Astrocyte of the cerebellum (primary cell): ENCODE measurements at places on chromosomes 7 and 10.

- DNase-seq, result no peak
Measured at GRCh38 chr7:151503902-151504714, 15.6 kb downstream of the RHEB start.

GRCh38 chr10:52533986-52534385 lies 219.9 kb downstream of the DKK1 start:
- DNase-seq, result no peak

DNA sequence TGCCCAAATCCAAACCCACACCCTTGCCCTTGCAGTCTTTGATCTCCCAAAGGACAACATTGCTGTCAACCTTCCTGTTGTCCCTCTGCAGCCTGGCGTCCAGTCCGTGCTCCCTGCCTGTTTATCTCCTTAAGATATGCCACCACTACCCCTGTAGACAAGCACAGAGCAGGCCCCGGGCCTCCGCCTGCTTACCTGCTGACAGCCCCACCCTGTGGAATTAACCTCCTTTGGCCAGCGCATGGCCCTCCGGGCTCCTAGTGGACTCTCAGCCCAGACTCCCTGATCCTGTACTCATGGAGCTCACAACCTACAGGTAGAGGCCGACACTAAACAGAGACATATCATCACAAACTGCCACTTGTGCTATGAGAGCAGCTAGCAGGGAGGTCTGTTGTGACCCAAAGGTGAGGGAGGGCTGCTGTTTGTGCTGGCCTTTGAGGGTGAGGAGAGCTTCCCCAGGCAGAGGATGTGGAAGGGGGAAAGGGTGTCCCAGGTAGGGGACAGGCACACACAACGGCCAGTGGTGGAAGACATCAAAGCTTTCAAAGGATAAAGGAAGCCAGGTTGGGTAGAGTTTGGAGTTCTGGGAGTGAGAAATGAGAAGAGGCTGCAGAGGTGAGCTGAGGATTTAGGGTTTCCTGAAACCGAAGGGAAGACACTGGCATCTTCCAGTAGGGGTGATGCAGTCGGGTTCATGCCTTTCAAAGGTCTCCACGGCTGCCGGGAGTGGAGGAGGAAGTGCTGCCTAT lies 174.5 kb upstream of the ZMIZ1 start:
- no peak for DNase-seq

GRCh38 chr10:88555190-88555908 lies 27.8 kb downstream of the RNLS start:
- DNase-seq, result no peak

GRCh38 chr7:138519061-138519798 lies 59.2 kb downstream of the TRIM24 start:
- no peak for DNase-seq

GRCh38 chr7:73879977-73880681 lies 19.2 kb downstream of the TMEM270 start:
- no peak for DNase-seq

GRCh38 chr7:124813994-124814798 lies 48.6 kb upstream of the GPR37 start:
- no peak for DNase-seq

DNA sequence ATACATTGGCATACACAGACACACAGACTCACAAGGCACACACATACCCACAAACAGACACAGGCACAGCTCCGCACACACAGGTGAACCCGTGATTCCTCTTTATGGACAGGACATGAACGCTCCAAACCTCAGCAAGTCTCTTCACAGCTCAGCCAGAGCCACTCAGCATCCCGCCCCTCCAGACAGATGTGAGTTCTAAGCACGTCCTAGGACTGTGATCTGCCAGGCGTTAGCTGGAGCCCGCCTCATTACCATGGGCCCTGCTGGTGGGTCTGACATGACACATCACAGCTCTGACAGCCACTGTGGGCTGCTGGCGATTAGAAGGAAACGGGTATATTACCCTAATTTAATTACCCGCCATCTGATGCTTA lies 176.7 kb upstream of the PPP2R2D start:
- DNase-seq, result no peak

DNA sequence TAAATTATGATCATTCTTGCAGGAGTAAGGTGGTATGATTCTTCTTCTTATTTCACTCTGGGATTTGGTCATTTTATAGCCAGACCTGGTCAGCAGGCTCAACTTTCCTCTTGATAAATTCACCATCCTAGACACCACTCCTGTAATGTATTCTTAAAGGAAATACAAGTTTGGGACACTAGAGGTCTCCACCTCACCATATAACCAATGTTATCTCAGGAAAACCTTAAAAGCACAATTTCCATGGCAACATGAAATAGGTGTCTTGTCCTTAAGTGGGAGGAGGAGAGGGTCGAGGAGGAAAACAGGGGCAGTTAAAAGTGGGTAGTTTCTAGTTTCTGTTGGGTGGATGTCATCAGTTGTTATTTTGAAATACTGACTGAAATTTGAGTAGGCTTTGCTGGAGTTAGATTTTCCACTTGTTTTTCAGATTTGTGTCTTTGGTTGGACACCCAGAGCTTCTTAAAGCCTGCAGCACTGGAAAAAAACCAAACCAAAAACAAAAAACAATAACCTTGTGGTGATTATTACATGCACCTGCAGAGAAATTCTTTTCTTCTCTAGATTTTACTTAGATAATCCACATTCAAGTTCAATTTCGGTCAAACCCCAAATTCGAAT lies 163.1 kb downstream of the PRKCQ start:
- peak; percentile 34 for DNase-seq

GRCh38 chr7:2474813-2475677 lies 1.2 kb downstream of the GRIFIN start:
- DNase-seq, result no peak

DNA sequence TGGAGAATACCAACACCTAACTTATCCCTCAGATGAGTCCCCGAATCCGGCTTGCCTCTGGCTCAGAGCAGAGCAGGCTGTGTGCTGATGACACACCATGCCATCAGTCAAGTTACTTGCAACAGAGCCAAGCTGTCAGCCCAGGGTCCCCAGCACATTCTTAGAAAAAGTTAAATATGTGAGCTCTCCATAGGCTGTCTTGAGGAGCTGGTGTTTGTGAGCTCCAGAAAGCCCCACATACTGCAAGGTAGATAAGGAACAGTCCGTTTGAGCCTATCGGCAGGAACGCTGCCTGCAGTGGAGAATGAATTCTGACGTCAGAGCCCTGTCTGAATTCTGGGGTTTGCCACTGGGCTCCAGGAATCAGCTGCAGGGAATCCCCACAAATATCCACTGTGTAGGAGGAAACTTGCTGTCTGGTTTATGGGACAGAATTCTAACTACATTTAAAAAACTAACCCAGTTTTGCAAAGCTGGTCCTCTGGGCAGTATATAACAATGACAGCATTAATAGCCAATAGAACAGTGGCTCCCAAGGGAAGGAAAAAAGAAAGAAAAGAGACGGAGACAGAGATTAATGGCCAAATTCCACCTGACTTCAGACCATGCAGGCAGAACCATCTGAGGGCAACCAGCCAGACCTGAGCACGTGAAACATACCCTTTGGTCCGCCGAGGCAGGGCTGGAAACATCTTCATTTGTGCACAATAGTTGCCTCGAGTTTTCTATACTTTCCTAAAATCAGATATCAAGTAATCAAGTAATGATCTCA lies 3.6 kb downstream of the SFXN4 start:
- DNase-seq, result no peak

GRCh38 chr7:22805227-22805626 lies 17.4 kb downstream of the TOMM7 start:
- no peak for DNase-seq

DNA sequence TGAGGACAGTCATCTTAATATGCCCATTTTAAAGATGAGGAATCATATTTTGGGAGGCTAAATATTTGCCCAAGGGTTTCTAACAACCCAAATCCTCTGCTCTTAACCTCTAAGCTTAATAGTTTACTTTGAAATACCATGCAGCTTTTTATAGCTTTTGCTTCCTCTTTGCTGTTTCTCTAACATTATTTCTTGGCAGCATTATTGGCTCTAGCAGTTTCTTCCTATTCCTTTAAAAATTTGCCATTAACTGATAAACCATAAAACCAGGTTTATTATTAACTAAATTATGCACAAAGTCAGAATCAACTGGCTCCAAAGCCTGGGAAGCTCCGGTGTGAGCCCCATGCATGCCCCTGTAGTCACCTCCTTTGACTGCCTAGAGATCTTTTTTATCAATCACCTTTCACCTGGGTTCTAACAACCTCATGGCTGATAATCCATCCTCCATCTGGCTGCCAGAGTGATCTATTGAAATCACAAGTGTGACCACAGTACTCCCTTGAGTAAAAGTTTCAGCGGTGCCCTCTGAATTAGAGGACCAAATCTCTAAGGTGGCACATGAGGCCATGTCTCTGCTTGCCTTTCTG lies 62.4 kb downstream of the ITGB8 start:
- no peak for DNase-seq

GRCh38 chr10:76324283-76324682 lies 892.9 kb downstream of the LRMDA start:
- no peak for DNase-seq

DNA sequence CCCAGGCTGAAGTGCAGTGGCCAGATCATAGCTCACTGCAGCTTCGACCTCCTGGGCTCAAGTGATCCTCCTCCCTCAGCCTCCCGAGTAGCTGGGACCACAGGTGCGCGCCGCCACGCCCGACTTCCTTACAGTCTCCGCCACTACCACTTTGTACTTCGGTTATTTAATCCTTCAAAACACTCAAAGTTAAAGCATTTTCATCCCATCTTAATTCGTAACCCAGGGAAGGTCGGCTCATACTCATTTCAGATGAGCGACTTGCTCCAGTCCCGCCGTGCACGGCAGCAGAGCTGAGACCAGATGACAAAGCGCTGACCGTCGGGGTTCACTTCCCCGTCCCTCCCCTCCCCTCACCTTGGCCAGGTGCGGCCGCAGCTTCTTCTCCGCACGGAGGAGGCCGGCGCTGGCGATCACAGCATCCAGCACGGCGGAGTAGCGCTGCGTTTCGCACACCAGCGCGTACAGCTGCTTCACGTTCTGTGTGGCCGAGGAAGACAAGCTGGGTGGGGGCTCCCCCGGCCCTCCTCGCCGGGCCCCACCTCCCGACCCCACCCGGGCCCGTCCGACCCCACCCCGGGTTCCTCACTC lies 457 bp downstream of the NSUN5 start:
- no peak for DNase-seq

GRCh38 chr7:101529560-101529959 lies 99.5 kb downstream of the MYL10 start:
- no peak for DNase-seq

GRCh38 chr7:22572937-22573336 lies 72.9 kb upstream of the STEAP1B start:
- DNase-seq, result peak; percentile 86

GRCh38 chr7:71987200-71987767 lies 424.9 kb downstream of the CALN1 start:
- DNase-seq, result no peak

- DNase-seq, result no peak
Measured at GRCh38 chr7:50834679-50835078, 52.0 kb upstream of the GRB10 start.

- DNase-seq, result no peak
Measured at GRCh38 chr7:151684408-151685175, 164.9 kb upstream of the RHEB start.

GRCh38 chr7:136857573-136857972 lies 10.9 kb upstream of the CHRM2 start:
- peak; percentile 45 for DNase-seq

DNA sequence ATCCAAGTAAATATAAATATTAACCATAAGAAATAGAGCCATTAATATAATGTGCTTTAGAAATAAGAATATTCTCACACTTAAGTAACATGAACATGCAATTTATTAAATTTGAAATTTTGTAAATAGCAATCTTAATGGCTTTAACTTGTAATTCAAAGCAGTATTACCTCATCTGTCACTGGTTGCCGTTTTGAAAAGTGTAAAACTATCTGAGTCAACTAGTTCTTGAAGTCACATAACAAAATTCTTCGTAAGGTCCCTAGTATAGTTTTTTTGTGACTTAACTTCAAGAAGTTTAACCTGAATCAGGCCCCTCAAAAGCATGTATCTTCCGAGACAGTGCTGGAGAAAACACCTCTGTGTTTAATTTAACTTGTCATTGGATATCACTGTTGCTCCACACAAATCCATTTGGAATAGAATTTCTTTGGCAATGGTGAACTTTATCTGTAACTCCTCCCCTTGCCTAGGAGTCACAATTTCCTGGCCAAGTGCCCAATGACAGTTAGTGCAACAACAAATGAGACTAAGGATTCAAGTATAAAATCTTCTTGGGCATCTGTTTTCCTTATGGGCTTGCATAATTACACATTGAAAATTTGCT lies 47.1 kb downstream of the NT5C2 start:
- peak; percentile 55 for DNase-seq

- no peak for DNase-seq
Measured at GRCh38 chr7:90759710-90760109, 163.6 kb downstream of the CDK14 start.

DNA sequence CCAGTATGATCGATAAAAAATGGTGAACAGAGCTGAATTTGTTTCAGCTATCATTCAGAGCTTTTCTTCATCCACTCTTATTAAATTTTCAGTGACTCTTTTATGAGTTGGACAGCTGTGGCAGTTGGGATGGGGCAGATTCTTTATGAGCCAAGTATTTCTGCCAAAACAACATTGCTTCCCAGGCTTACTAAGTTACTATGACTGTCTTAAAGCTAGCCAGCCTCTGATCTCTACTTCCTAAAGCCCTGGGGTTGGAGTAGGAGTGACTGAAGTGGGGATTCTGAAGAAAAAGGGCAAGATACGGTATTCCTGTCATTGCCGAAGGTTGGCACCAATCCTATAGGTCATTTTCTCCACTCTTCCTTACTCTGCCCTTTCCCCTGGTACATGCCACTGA lies 12.7 kb downstream of the RPP30 start:
- DNase-seq, result no peak

DNA sequence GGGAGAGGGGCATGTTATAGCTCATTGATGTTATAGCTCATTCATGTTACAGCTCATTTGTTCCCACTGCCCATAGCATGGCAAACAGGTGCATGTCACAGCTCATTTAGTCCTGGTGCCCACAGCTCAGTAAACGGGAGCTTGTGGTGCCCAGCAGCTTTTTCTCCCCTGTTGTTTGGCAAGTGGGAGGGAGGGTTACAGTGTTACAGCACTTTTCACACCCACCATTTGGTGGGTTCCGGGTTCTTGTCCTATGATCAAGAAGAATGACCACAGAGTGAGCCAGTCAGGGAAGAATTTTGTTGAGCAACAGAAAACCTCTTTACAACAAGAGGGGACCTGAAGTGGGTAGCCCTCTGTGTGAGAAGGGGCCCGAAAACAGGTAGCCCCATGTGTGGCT lies 162.8 kb upstream of the CSTF2T start:
- no peak for DNase-seq

DNA sequence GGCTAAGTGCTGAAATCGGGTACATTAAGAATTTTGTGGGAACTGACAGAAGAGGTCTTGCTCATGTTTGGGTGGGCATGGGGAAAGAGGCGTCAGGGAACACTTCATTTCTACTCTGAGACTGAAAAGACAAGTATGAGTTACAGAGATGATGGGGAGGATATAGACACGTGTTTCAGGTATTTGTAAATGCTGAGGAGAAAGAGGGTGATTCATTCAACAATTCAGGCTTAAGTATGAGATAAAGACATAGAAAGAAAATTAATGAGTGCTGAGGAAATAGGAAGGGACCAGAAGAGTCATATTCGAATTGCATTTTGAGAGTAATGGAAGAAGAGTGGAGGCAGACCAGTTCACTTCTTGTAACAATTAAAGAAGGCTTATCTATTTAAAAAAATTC lies 143.6 kb downstream of the HBP1 start:
- no peak for DNase-seq

GRCh38 chr10:2659660-2660209 lies 407.6 kb upstream of the PFKP start:
- DNase-seq, result no peak
